ENCODE measurements at places on chromosomes 2 and 18. TPM values are rescaled to one million over a fixed set of nuclear protein-coding genes. Genes with fewer than 3 reads are reported as not detected.

DNA sequence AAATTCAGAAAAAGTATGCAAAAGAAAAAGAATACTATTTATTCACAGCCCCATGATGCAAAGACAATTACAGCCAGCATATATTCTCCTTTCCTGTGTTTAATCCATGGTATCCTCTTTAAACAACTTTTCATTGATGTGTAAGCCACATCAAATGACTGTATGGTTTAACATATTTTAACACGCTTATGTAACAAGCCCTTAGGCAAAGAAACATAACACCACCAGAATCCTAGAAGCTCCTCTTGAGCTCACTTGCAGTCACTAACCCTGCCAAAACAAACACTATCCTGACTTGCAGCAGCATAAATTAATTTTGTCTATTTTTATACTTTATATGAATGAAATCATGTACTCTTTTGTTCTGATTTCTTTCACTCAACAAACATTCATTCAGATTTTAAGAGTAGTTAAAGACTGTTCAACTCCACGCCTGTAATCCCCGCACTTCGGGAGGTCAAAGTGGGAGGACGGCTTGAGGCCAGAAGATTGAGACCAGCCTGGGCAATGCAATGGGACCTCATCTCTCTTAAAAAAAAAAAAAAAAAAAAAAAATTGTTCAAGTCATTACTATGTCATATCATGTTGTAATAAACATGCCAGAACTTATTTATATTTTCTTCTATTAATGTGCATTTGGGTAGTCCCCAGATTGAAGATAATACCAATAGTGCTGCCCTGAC lies 226.3 kb downstream of the NBAS start:
- peaks cover 7% of the 10 kb centered on the region for H3K4me1 ChIP-seq
- DNase-seq: no peak
- peaks cover 7% of the 10 kb centered on the region for H3K36me3 ChIP-seq

GRCh38 chr18:74840492-74841167 lies 243.0 kb downstream of the ZNF407 start:
- peaks cover 17% of the 10 kb centered on the region for H3K4me1 ChIP-seq
- H3K36me3 ChIP-seq: peaks cover 5% of the 10 kb centered on the region
- H3K27ac ChIP-seq: no peak overlapping the region
- no peaks in the 10 kb centered on the region for H3K27me3 ChIP-seq

NT5C1B gene
- not detected for total RNA-seq

GRCh38 chr2:196758474-196759377 lies 40.8 kb downstream of the GTF3C3 start:
- H3K36me3 ChIP-seq: peaks cover 33% of the 10 kb centered on the region
- peak overlapping the region; percentile 62 for H3K27ac ChIP-seq

UGT1A9 gene
- not detected for total RNA-seq

SAG gene
- not detected for total RNA-seq

GRCh38 chr2:108607706-108608301 lies 73.5 kb downstream of the LIMS1 start:
- peak overlapping the region; percentile 75 for H3K27ac ChIP-seq
- H3K4me3 ChIP-seq: no peak overlapping the region
- no peaks in the 10 kb centered on the region for H3K27me3 ChIP-seq
- DNase-seq: no peak

- peaks cover 7% of the 10 kb centered on the region for H3K36me3 ChIP-seq
- no peak overlapping the region for H3K27ac ChIP-seq
- H3K4me3 ChIP-seq: no peak overlapping the region
- no peaks in the 10 kb centered on the region for H3K27me3 ChIP-seq
Observed at GRCh38 chr2:238457927-238458324, 31.2 kb downstream of the ASB1 start.

- no peak for DNase-seq
- H3K27ac ChIP-seq: no peak overlapping the region
- H3K27me3 ChIP-seq: peaks cover 15% of the 10 kb centered on the region
- no peaks in the 10 kb centered on the region for H3K36me3 ChIP-seq
Observed at GRCh38 chr18:48084858-48085257, 154.4 kb upstream of the SMAD2 start.

DNA sequence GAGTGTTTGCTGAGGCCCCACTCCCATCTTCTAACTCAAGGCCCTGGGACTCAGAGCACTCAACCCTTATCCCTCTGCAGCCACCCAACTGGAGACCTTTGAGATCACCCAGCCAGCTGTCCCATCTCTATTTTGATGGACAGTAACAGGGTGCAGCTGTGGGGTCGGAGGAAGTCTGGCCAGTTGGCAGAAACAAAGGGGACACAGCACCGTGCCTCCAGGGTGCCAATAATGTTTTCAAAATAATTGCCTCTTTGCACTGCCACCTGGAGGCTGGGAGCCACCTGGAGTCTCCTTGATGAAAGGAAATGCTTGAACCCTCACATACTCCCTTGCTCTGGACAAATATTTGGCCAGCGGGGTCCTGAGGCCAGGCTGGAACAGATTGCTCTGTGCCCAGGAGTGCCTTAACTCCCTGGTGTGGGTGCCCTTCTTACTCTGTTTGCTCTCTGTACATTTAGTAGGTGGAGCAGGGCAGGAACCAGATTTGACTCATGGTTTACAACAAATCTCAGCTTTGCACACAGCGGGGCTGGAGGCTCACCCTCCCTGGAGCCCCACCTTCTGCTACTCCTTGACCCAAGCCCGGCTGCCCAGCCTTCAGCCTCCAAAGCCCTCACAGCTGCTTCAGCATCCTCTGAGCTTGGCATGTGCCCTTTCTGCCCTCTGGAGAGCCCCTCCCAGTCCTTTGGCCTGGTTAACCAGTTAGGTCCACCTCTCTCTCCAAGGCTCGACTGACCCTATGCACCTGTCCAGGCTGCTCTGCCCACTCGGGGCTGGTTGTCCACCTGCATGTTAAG lies 17.2 kb downstream of the MAL start:
- no peak overlapping the region for H3K4me3 ChIP-seq
- H3K4me1 ChIP-seq: peaks cover 9% of the 10 kb centered on the region
- peak; percentile 75 for DNase-seq
- H3K36me3 ChIP-seq: no peaks in the 10 kb centered on the region
- H3K27ac ChIP-seq: no peak overlapping the region

DNA sequence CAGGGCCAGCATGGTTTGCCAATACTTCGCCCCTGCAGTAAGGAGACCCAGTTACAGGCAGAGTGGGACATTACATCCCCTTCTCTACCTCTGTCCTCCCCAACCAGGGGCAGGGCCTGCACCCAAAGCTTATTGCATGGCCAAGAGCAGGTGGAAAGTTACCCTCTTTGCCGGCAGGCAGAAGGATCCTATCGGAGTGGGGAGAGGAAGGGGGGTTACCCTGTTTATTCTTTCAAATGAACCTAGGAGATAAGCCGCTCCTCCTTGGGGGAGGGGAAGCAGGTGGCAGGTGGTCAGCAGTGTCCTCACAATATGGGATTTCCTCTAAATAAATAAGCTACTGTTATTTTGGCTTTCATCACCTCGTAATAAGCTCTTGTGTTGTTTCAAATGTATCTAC lies 53.9 kb downstream of the SPATS2L start:
- H3K4me1 ChIP-seq: peaks cover 64% of the 10 kb centered on the region
- no peaks in the 10 kb centered on the region for H3K27me3 ChIP-seq
- no peak overlapping the region for H3K27ac ChIP-seq
- peaks cover 6% of the 10 kb centered on the region for H3K36me3 ChIP-seq
- H3K4me3 ChIP-seq: no peak overlapping the region
- DNase-seq: no peak

GRCh38 chr2:213763354-213763753 lies 479.1 kb downstream of the SPAG16 start:
- H3K36me3 ChIP-seq: no peaks in the 10 kb centered on the region
- peaks cover 6% of the 10 kb centered on the region for H3K27me3 ChIP-seq
- DNase-seq: no peak
- H3K4me3 ChIP-seq: no peak overlapping the region
- H3K27ac ChIP-seq: no peak overlapping the region

DNA sequence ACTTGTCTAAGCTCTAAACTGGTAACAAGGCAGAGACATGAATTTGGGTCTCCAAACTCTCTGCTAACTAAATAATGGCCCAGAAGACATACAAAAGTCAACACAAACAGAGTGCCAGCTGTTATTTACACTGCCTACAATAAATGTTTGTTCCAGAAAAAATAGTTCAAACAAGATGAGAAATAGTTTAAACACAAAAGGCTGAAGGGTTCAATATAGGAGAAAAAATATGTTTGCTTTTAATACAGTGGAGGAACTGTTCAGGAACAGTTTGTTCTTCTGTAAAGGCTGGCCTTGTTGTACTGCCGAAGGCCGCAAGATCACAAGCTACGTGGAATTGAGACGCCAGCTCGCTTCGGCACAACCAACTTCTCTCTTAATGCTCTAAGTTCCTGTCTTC lies 74.6 kb downstream of the AFF3 start:
- DNase-seq: no peak
- no peak overlapping the region for H3K4me3 ChIP-seq
- H3K4me1 ChIP-seq: peaks cover 79% of the 10 kb centered on the region
- no peak overlapping the region for H3K27ac ChIP-seq

- H3K27me3 ChIP-seq: no peaks in the 10 kb centered on the region
- H3K4me1 ChIP-seq: peaks cover 2% of the 10 kb centered on the region
- no peaks in the 10 kb centered on the region for H3K36me3 ChIP-seq
- DNase-seq: no peak
Observed at GRCh38 chr2:70938586-70938950, 2.9 kb downstream of the ATP6V1B1 start.

DNA sequence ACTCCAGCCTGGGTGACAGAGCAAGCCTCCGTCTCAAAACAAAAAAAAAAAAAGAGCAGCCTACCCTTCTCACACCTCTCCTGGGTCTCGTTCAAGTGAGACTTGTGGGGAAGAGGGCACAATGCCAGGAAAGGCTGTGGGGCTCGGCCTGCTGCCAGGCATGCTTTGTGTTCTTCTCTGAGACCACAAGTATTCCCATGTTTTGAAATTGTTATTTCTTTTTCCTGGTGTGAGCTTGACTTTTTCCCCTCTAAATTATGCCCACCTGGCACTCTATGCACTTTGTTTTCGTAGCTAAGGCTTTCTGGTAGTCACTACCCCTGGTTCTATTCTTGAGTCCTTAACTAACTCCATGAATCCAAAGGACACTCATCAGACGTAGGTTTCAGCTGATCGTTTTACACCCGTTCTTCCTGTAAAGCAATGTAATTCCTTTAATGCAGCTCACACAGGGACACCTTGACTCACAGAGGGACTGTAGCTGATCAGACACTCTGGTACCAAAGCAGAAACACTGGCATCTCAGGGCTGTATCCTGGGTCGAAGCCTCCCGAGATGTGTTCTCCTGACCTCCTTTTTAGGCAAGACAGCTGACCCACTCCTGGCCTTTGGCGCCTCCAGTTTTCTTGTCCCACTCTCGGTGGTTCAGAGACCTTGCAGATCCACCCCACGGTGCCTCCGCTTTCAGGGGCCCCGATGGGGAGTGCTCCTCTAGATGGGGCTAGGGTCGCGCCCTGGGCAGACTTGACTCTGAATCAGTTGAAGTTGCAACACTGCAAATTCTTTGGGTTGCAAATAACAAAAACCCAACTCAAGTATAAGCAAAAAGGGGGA lies 193.3 kb upstream of the AGAP1 start:
- H3K36me3 ChIP-seq: peaks cover 3% of the 10 kb centered on the region
- H3K27me3 ChIP-seq: peaks cover 48% of the 10 kb centered on the region
- H3K27ac ChIP-seq: peak overlapping the region; percentile 14
- peaks cover 8% of the 10 kb centered on the region for H3K4me1 ChIP-seq

IDH1 gene
- 75.9 TPM for total RNA-seq

GRCh38 chr2:230869914-230870543 lies 5.3 kb downstream of the ITM2C start:
- peaks cover 3% of the 10 kb centered on the region for H3K36me3 ChIP-seq
- H3K4me3 ChIP-seq: no peak overlapping the region
- no peak for DNase-seq
- no peaks in the 10 kb centered on the region for H3K27me3 ChIP-seq
- peak overlapping the region; percentile 81 for H3K27ac ChIP-seq

- H3K36me3 ChIP-seq: peaks cover 3% of the 10 kb centered on the region
- peak overlapping the region; percentile 32 for H3K27ac ChIP-seq
- no peak for DNase-seq
- H3K4me1 ChIP-seq: peaks cover 22% of the 10 kb centered on the region
Observed at GRCh38 chr18:13530879-13531387, 195.4 kb downstream of the FAM210A start.

Data from chondrocyte (in vitro differentiated cells).